ENCODE measurements at places on chromosomes 5 and 9.

GRCh38 chr9:38215465-38215864, 146.4 kb upstream of the SHB start:
- no peak for DNase-seq

GRCh38 chr9:134381671-134382516, 55.6 kb downstream of the RXRA start:
- peak; percentile 77 for DNase-seq

GRCh38 chr9:21239911-21240310, at the start of gene IFNA14:
Gene IFNA14 (minus strand): TSS chr9:21240005. CDS start chr9:21239935, 70 bp downstream.
- no peak for DNase-seq

- DNase-seq = no peak
Observed at GRCh38 chr5:94181895-94182294, 436.5 kb downstream of the KIAA0825 start.

GRCh38 chr9:87725900-87726709, at the start of gene CTSL:
Gene CTSL (plus strand): TSS chr9:87726119. CDS start chr9:87727604, 1,485 bp downstream.
- peak; percentile 53 for DNase-seq

- DNase-seq = peak; percentile 55
Observed at GRCh38 chr5:176810081-176810597, at the start of gene UNC5A. Gene UNC5A (plus strand): TSS chr5:176810559. CDS start chr5:176810751, 192 bp downstream.

DNA sequence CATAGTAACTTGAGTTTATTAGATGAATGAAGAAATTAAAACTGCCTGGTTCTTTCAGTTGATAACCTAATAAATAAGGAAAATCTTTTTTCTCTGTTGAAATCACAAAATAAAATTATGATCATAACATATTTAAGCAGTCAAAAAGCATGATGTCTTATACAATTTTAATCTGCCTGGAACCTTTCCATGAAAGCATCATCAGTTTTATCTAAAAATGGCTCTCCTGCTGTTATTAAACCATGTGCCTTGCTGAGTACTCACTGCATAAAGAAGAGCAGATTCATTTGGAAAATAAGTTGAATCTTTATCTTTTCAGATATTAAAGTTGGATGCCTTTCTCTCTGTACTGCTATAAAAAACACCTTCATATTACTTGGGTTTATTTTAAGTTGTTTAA, 148.8 kb downstream of the SLC24A2 start:
- DNase-seq = no peak

GRCh38 chr5:44336708-44337107, 52.5 kb downstream of the FGF10 start:
- DNase-seq = no peak

DNA sequence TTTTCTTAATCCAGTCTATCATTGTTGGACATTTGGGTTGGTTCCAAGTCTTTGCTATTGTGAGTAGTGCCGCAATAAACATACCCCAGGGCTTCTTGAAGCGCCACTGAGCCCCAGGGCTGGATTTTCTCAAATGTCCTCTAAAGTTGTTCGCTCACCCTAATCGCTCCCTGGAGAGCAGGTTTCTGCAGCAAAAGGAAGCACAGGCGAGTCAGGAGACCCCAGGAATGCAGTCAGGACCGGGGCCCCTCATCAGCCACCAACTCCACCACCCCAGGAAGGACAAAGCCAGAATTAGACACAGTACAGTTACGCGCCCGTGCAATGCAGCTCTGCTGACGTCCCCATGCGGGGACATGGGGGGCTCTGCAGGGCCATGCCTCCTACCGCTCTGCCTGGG, 15.7 kb upstream of the OBP2B start:
- DNase-seq = no peak

GRCh38 chr9:86573886-86574285, 219.7 kb upstream of the TUT7 start:
- no peak for DNase-seq

GRCh38 chr5:66551945-66552344, 44.2 kb upstream of the MAST4 start:
- DNase-seq = no peak

DNA sequence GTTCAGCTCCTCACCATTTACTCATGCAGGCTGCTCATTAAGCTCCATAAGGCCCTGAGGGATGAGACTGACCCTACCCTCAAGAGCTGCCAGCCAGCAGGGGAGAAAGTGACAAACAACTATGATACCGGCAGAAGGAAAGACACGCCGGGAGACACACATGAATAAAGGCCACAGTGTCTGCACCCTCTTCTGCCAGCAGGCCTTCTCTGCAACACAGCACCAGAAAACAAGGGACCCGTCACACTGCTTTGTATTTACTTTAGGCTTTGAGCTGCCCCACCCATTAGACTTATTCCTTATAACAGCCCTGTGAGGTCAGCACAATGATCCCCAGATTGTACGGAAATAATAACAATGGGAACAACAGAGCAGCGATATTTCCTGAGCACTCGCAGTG, 7.2 kb downstream of the GABBR2 start:
- no peak for DNase-seq

DNA sequence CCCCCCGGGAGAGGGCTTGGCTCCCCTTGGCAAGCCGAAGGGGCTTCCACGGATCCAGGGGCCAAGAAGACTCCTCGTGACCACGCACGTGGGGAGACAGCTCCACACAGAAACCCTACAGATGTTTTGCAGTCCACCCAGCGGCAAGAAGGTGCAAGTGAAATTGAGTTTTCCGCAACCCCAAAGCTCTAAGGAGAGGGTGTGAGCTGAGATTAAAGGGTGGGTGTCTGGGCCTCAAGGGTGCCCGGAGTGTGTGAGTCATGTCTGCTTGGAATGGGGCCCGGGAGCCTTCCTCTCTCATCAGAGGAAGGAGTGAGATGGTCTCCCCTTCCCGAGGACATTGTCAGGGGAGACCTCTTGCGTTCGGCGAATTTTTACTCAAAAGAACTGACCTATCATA, 79.1 kb downstream of the OLFM1 start:
- no peak for DNase-seq

- DNase-seq = peak; percentile 46
Observed at GRCh38 chr9:133991964-133992779, at the start of gene VAV2. Gene VAV2 (minus strand): TSS chr9:133992324. CDS start chr9:133992278, 46 bp downstream.

DNA sequence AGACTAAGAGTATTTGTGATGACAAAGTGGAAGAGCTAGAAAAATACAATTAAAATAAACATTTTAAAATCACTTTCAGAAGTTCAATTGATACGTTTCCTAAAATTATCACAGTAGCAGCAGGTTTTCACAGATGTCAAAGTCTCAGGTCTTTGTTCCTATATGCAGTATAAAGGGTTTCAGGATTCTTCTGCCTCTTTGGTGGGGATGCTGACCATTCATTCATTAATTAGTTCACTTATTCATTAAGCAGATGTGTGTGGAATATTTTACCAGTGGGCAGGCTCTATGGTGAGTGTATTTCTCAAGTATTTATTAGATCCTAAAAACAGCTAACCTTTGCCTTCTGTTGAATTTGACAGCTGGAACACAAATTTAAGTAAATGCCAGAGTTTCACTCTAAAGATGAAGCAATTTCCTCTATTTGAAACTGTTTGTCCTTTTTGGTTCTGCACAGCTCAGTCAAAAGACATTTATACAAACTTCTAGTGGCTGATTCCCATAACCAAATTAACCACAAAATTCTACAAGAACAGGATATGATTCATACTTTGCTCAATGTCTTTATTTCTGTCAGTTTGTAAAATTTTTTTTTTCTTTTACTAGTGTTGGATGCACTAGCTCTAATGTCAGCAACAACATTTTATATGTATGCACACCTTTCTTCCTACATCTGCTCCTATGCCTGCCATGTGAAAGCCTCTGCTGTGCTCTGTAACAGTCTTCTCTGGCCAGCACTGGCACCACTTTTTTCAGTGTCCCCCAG, 75.9 kb upstream of the PRR16 start:
- DNase-seq = no peak

- DNase-seq = no peak
Observed at GRCh38 chr5:17294639-17295311, 77.3 kb downstream of the BASP1 start.

DNA sequence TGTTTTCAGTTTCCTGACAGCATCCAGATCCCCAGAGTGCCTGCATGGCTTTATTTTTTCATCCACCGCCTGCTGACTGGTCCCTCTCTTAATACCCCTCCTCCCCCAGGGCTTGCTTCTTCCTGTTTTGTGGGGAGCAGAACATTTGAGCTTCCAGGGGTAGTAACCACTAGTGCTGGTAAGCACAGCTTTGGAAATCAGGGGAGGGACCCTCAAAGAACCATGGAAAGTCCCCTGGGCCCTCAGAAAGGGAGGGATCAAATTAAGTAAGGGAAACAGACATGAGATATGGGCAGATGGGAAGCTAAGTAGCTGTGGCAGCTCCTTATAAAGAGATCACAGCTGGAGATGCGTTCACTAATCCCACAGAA, 26.8 kb downstream of the GRIA1 start:
- no peak for DNase-seq

GRCh38 chr9:96852676-96853075, 1.6 kb downstream of the ZNF782 start:
- DNase-seq = no peak

DNA sequence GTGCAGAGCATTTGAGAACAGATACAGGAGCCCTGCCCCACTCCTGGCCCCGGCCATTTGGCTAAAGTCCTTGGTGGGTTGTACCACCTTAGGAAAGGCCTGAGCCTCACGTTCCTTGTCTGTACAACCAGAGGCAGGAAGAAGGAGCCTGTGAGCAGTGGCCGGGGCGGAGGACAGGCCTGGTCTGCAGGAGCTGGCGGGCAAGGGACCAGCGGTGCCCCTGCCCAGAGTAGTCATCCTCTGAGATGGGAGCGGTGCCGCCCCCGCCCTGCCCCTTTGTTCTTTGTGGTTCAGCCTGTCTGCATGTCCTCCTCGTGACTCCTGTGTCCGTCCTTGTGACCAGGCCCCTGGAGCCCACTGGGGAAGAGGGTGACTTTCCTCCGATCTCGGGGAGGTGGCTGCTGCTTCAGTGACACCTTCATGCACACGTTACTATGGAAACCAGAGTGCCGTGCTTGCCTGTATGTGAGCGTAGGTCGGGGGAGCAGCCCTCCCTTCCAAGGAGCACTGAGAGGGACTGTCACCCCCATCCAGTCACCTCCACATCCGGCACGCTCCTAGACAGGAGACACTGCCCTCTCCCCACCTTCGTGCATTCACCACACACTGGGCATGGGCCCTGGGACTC, 42.9 kb downstream of the UNC5A start:
- DNase-seq = no peak

DNA sequence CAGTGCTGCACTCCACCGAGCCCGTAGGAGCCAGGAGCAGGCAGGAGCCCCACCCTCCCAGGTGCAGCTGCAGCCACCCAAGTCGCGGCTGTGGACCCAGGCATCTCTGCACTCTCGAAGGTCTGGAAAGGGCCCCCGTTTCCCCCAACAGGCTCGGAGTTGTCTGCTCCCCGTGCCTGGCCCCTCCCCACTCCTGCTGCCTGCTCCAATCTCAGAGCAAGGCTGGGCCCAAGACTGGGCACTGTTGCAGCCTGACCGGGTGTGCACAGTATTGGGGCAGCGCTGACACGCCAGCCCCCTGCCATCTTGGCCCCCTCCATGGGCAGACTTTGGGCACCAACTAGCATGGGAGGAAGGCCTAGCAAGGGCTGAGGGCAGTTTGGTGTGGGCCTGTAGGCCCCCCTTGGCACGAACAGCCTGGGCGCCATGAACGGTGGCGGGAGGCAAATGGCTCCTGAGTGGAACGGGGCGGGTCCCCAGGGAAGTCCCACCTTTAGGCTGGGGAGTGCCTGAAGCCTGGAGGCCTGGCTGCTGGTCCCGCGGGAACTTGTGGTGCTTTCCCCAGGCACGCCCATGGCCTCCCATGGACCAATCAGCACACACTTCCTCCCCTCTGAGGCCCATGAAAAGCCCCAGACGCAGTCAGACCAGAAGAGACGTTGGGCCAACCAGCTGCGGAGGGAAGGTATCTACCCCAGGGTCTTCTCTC, 60.4 kb downstream of the PSAT1 start:
- no peak for DNase-seq

DNA sequence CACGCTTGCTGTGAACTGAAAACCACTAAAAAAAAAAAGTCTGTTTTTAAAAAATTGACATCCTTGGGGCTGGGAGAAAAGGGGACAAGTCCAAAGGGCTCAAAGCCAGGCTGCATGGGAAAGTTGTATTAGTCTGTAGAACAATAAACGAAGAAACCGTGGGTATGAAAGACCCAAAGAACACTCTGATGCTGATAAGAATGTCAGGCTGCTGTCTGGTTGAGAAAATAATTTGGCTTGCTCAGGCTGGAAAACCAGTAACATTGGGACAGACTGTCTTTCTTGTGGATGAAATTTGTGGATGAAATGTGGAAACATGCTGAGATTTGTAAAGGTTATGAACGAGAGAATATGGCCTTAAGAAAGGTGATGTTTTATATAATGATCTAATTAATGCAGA, 68.5 kb upstream of the HSPB3 start:
- DNase-seq = no peak

DNA sequence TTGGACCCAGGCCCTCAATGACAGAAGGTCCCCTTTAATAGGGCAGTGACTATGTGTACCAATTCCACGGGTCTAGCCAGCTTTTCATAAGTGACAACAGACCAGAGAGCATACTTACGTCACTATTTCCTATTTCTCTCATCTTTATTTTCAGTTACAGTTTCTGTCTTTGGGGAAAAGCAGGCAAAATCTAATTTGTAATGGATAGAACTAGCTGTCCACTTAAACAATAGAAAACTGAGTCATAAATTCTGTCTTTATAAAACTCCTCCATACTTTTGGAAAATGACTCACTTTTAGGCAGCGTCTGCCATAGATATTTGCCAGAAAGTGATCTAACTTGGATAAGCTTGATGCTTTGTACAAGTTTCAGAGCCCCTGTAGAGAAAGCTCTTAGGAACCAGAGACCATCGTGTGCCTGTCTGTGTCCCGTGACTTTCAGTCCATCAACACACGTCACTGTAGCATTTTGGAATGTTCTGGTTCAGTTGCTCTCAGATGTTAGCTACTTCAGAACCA, 101.9 kb downstream of the F2RL2 start:
- peak; percentile 12 for DNase-seq

- DNase-seq = no peak
Observed at GRCh38 chr9:18343784-18344183, 130.2 kb upstream of the ADAMTSL1 start.

DNA sequence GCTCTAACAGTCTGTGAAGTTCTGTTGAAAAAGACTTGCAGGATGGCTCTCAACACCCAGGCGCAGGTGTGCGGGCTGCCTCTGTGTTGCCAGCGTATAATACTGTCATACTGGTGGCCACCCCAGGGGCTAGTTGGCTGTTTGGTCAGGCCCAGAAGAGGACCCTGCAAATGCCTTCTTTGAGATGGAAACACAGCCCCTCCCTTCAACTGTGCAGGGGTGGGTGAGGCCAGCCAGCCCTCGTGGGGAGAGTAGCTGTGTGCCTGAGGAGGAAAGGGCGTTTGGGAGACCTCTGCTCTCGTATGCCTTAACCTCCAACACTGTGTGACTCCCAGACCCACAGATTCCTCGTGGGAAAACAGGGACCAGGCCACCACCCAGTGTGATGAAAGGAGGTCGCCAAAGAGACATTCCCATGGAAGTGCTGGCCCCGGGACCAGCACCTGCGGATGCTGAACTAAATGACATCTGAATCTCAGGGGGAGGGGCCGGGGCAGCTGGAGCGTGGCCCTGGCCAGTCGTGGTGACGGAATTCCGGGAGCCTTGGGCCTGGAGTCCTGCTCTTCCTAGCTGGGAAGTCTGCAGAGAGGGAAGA, 11.3 kb upstream of the SCGB3A1 start:
- no peak for DNase-seq

- no peak for DNase-seq
Observed at GRCh38 chr9:78563269-78563668, 266.3 kb downstream of the PSAT1 start.

- peak; percentile 60 for DNase-seq
Observed at GRCh38 chr9:136784997-136785361, 6.2 kb upstream of the TMEM141 start.

- no peak for DNase-seq
Observed at GRCh38 chr5:139395844-139396640, 1.1 kb upstream of the PROB1 start.
